Placental pericyte (primary cell): ENCODE measurements at places on chromosomes 11 and 22. TPM values are rescaled to one million over a fixed set of nuclear protein-coding genes. Genes with fewer than 3 reads are reported as not detected.

Gene PATE4
- not detected in 2 replicates for total RNA-seq

Gene PRR33
- total RNA-seq = not detected in 2 replicates

Gene OR4C45
- total RNA-seq = not detected in 2 replicates

Gene MS4A4E
- not detected in 2 replicates for total RNA-seq

Gene HINFP
- total RNA-seq = 22.8 and 23.2 TPM in 2 replicates

Gene DNAJB7
- total RNA-seq = not detected in 2 replicates

Gene CD248
- total RNA-seq = 111 and 123 TPM in 2 replicates

Gene ANKRD49
- total RNA-seq = 8.8 and 12.2 TPM in 2 replicates

Gene KCNK7
- not detected in 2 replicates for total RNA-seq

Gene CASP1
- total RNA-seq = 25.3 and 32.0 TPM in 2 replicates

Gene POU2AF2
- total RNA-seq = not detected in 2 replicates

Gene RAG1
- under 0.01 and 0.57 TPM in 2 replicates for total RNA-seq

Gene TMEM151A
- 0.88 TPM in 1 of 2 replicates, not detected in the other for total RNA-seq

Gene SCGB2A2
- not detected in 2 replicates for total RNA-seq

Gene ACAT1
- 39.2 and 44.0 TPM in 2 replicates for total RNA-seq

Gene CCDC73
- not detected in 2 replicates for total RNA-seq

Gene CALCA
- total RNA-seq = not detected in 2 replicates

Gene RPS6KA4
- total RNA-seq = 38.3 and 101 TPM in 2 replicates

Gene OR51E1
- not detected in 2 replicates for total RNA-seq

Gene MPZL2
- total RNA-seq = not detected in 2 replicates

Gene KRTAP5-9
- total RNA-seq = not detected in 2 replicates

Gene CD3G
- total RNA-seq = not detected in 2 replicates

Gene MUC5AC
- not detected in 2 replicates for total RNA-seq
